ENCODE measurements at places on chromosomes 2 and 18.

GRCh38 chr2:171345971-171346722, 87.6 kb downstream of the METTL8 start:
- DNase-seq, result no peak

DNA sequence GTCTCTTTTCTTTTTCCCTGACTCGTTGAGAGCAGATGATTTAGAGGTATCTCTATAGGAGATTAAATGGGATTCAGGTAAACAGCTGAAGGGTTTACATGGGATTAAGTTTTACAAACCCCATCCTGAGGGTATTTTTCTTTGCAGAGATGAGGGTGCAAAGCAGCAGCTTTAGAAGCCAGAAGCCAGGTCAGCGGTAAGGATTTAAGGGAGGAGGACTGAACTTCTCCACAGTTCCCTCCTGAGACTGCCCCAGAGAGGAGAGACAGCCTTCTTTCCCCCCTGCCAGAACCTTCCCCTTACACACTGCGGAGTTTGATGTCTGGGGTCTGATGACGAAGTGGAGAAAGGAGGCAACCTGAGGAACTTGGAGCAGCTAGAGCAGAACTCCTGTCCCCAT, 220.1 kb downstream of the PRKCE start:
- DNase-seq, result no peak

DNA sequence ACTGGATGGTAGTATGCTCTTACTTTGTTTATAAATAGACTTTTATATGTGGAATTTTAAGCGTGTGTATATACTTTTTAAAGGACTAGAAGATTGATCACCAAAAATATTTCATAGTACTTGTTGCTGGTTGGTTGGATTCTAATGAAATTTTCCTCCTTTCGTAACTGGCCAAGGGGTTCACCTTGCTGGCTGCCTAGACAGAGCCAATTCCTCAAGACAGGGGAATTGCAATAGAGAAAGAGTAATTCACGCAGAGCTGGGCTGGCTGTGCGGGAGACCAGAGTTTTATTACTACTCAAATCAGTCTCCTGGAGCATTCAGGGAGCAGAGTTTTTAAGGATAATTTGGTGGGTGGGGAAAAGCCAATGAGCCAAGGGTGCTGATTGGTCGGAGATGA, 70.7 kb downstream of the SNORC start:
- DNase-seq, result no peak

DNA sequence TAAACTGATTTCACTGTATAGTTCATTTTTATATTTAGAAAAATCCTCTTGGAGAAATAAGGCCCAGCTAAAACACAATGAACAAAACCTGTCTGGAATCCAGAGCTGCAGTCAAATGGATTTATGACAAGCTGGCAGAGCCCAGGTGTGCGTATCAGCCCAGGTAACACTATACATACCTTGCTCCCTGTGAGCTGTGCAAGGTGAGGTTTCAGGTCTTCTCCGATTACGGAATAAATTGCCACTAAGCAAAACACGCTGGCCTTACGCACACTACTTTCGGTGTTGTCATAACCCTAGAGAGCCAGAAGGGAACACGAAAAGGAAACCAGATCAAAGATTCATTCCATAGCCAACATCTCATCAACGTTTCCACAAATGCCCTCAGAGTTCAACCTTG, 61.9 kb upstream of the TFCP2L1 start:
- DNase-seq, result no peak

DNA sequence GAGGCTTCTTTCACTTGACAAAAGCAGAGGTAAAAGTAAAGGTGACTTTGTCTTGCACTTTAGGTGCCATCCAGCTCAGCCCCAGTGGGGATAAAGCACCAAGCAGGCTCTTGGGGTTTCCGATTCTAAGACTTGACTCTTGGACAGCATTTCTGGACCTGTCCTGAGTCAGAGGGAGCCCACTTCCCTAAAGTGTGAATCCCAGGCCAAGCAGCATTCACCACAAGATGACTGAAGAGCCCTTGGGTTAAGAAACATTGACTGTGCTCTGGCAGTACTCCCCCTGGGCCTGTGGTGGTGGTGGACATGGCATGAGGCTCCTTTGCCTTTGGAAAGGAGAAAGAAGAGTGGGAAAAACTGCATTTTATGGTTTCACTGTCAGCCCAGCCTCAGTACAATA, 638.0 kb upstream of the VRK2 start:
- no peak for DNase-seq
